Chondrocyte (in vitro differentiated cells): ENCODE measurements at places on chromosomes 5 and 9. TPM values are rescaled to one million over a fixed set of nuclear protein-coding genes. Genes with fewer than 3 reads are reported as not detected.

DNA sequence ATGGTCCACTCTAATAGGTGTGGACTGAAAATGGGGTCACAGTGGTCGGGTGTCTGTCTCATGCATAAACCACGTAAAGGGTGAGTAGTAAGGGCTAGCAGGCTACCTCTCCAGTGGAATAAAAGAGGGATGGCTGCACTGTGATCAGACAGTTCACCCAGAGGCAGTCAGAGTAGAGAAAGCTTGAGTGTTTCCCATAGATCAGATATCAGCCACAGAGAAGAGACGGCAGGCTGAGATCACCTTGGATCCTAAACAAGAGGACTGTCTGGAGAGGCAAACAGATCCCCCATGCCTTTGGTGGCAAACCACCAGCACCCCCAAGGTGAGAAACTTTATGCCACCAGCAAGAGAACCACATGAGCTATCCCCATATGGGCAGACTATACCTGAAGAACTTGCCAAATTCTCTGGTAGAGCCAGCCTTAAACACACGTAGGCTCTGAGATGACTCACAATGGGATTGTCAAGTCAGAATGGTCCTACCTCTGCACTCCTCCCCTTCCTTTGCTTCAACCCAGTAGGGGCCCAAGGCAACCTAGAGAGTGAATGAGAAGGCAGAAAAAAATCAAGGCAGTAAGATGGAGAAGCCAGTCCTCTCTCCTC, 205.2 kb upstream of the MAP3K1 start:
- no peak for DNase-seq

- no peak for DNase-seq
Observed at GRCh38 chr5:33223563-33224284, 217.0 kb upstream of the TARS1 start.

DNA sequence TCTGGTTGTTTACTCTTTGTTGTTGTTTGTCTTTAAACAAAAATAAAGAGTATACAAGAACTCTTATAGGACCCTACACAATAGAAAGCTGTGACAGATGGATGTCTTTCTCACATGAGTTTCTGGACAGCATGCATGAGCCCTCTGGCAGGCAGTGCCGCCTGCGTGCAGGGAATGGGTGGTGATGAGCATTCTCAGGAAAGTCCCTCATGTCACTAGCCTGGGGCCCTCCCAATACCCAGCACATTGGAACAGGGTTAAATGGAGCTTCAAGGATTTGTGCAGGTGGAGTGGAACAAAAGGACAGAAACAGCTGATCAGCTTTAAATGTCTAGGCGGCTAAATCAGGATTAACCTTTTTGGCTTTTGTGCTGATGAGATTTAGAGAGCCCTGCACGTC, 181.0 kb upstream of the CD180 start:
- DNase-seq, result no peak

DNA sequence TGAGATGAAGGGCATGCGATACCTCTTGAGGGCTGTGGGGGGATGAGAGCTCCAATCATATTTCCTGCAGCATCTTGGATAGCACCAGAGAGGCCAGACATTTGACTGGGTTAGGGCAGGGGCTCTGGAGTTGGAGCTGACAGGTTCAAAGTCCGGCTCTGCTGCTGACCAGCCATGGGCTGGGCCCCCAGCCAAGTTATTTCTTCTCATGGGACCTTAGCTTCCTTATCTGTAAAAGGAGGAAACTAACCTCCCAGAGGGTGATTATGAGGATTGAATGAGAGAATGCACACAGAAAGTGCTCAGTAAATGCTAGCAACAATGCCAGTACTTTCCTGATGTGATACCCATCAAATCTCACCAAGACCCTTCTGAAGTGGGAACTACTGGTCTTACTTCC, 65.2 kb upstream of the SLC25A51 start:
- peak; percentile 18 for DNase-seq

DNA sequence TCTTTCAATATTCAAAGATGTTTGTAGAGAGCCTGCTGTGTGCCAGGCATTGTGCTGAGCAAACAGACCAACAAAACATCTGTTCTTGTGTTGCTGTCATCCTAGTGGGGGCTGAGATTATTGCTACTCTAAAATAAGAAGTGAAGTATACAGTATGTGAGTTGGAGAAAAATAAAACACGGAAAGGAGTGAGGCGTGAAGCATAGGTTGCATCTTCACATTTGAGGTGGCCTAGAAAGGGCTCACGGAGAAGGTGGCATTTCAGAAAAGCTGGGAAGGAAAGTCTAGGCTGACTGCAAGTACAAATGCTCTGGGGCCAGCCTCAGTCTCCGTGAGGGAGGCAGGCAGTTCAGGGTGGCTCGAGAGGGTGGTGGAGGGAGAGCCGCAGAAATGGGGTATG, 80.3 kb downstream of the CSNK1A1 start:
- DNase-seq, result no peak

- peak; percentile 71 for DNase-seq
Observed at GRCh38 chr9:132991351-132992300, 13.1 kb downstream of the GFI1B start.

- no peak for DNase-seq
Observed at GRCh38 chr5:176810081-176810597, at the start of gene UNC5A. TSS of gene UNC5A (plus strand) at chr5:176810559. CDS start at chr5:176810751, 192 bp downstream.

GRCh38 chr5:139698490-139699146, 50.5 kb downstream of the CXXC5 start:
- no peak for DNase-seq

DNA sequence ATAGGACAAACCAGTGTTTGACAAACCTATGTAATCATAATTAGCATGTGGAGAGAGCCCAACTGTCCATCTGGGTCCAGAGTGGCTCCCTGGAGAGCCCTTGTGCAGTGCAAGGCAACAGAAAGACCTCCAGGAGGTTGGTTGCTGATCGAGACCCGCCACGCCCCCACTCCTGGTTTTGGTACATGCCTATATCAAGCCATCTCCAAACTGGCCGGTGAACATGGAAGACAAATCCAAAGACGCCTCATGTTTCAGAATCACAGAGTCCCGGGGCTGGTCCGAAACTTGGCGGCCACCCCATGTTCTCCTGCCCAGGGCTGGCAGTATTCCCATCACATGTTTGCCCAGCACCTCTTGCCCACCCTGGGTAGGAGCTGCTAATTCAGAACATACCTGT, 140.2 kb downstream of the PAX5 start:
- no peak for DNase-seq

DNA sequence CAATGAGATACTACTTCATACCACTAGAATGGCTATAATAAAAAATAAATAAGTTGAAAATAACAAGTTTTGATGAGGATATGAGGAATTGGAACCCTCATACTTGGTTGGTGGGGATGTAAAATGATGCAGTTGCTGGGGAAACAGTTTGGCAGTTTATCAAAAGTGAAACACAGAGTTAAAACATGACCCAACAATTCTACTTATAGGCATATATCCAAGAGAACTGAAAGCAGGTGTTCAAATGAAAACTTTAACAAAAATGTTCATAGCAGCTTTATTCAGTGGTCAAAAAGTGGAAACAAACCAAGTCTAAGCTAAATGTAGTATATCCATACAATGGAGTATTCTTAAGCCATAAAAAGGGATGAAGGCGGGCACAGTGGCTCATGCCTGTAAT, 13.1 kb upstream of the LHFPL2 start:
- DNase-seq, result no peak

- DNase-seq, result no peak
Observed at GRCh38 chr9:126397056-126397455, 70.4 kb downstream of the MVB12B start.

DNA sequence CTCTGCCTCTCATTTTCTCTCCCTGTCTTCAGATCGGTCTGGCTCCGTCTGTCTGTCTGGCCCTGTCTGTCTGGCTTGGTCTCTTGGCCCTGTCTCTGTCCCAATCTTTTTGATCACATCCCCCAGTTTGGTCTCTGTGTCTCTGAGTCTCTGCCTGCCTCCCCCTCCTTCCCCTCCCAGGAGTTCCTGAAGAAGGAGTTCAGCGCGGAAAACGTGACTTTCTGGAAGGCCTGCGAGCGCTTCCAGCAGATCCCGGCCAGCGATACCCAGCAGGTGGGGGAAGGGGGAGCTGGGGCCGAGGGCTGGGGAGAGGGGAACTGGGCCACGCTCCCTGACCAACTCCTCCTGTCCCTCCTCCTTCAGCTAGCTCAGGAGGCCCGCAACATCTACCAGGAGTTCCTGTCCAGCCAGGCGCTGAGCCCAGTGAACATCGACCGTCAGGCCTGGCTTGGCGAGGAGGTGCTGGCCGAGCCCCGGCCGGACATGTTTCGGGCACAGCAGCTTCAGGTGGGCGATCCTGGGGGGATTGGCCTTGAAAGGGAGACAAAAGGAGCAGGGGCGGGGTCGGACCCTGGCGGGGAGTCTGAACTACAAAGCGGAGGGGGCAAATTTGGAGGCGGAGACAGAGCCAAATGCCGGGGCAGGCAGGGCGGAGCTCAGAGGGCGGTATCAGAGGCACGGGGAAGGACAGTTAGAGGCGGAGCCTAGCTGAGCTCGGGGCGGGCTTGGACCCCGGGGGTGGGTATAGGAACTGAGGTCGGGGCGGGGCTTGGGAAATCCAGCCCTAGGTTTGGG, 9.0 kb downstream of the RGS14 start:
- no peak for DNase-seq

- DNase-seq, result no peak
Observed at GRCh38 chr5:116593340-116593739, 18.7 kb upstream of the SEMA6A start.

DNA sequence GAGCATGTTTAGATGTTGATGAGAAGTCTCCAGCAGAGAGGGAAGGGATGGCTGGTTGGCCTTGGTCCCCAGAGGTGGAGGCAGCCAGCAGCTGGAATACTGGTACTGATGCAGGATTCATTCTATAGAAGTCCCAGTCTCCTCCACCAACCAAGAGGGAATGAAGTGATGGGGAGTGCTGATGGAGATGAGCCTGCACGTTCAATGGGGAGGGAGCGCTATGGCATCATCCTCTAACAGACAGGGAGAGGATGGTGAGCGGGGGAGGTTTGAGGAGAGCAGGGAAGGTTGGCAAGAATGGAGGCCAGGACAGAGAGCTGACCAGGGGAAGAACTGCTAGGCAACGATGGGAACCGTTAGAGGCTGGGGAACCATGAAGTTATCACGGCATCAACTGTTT, 159.8 kb upstream of the MVB12B start:
- DNase-seq, result peak; percentile 46

DNA sequence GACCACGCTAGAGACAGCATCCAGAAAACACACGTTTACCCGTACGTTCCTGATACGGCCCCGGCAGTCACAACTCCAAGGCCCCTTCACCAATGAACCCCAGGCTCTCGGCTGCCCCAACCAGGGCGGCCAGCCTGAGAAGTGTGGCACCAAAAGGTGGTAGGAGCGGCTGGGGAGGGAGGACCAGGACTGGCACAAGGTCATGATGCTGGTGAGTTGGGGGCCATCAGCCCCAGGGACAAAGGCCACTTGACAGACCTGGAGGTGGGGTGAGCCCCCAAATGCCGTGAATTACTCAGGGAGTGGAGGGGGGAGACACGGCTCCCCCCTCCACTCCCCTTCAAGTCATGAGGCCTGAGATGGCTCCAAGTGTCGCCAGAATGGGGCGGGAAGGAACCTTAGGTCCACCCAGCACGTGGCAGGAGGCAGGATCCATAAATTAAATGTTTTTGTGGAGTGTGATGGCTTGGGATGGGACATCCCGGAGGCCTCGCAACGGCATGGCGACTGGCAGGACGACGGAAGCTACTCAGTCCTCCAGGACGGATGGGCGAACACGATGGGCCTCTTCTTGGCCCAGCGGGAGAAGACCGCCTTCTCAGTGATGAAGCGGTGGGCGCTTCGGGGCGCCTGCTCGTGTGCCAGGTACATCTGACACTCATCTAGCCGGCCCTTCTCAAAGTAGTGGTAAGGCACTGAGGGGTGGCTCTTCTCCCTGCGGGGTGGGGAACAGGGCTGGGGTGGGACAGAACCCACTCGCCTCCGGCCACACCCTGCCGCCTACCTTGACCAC, 8.7 kb upstream of the ST6GALNAC6 start:
- DNase-seq, result peak; percentile 83

DNA sequence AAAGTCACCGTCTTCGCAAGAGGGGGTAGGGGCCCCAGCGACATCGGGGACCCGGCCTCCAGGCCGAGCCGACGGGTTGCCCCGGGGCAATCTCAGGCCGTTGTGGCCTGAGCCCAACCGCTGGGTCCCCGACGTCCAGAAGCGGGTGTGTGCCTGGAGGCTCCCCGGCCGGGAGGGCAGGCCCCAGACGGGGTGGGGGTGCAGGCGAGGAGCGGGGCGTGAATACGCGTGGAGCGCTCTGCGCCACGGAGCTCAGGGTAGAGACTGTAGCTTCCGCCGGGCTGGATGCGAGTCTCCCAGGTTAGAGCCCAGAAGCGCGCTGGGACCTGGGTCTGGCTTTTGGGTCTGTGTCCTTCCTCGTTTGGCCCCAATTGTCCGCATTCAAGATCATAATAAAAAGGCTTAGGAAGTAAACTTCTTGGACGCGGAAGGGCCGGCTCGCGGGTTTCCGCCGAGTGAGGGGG, 3.5 kb downstream of the BARX1 start:
- peak; percentile 56 for DNase-seq

DNA sequence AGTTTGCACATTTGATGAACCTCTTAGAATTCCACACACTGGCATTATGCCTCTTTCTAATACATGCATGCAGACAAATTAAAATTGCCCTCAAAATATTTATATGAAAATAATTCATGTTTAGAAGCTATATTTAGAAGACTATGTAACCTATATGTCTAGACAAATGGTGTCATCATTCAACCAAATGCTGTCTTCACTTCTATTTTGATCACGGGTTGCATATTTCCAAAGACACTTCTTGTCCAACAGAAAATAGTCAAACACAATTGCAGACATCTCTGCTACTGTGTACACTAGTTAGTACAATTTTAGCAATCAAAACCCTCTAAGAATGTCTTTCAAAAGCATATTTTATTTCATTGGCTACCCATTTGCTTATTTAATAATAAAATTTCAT, 114.0 kb downstream of the FBXO38 start:
- DNase-seq, result no peak

GRCh38 chr5:16901021-16901644, 35.0 kb downstream of the MYO10 start:
- DNase-seq, result no peak

- no peak for DNase-seq
Observed at GRCh38 chr5:127111112-127111511, 37.8 kb upstream of the C5orf63 start.

- DNase-seq, result no peak
Observed at GRCh38 chr5:60439552-60439951, 260.4 kb downstream of the DEPDC1B start.

GRCh38 chr9:5629312-5630080, 589 bp downstream of the RIC1 start:
- DNase-seq, result peak; percentile 93

NLN gene
- 36.4 to 44.0 TPM (median 38.6 TPM) in 3 replicates for total RNA-seq

DMRT3 gene
- not detected in 3 replicates for total RNA-seq

PCDHGA7 gene
- 0.17 to 0.31 TPM (median 0.28 TPM) in 3 replicates for total RNA-seq

TMEM267 gene
- 26.6 to 36.6 TPM (median 32.3 TPM) in 3 replicates for total RNA-seq

DPM2 gene
- total RNA-seq, result 26.3 to 28.9 TPM (median 27.8 TPM) in 3 replicates

CTSL gene
- total RNA-seq, result 77.7 to 119 TPM (median 84.6 TPM) in 3 replicates

SLC34A3 gene
- not detected in 3 replicates for total RNA-seq

FOXD4L5 gene
- 0.10 to 0.51 TPM (median 0.18 TPM) in 3 replicates for total RNA-seq

AIF1L gene
- total RNA-seq, result 4.1 to 33.1 TPM (median 30.1 TPM) in 3 replicates

SLC6A7 gene
- 0.15 TPM in 1 of 3 replicates, not detected in the others for total RNA-seq

DOCK8 gene
- 0.17 TPM in 1 of 3 replicates, not detected in the others for total RNA-seq

C9orf153 gene
- total RNA-seq, result 0.48 TPM in 1 of 3 replicates, not detected in the others
